ENCODE measurements at places on chromosomes 6 and 20. TPM values are rescaled to one million over a fixed set of nuclear protein-coding genes. Genes with fewer than 3 reads are reported as not detected.

DNA sequence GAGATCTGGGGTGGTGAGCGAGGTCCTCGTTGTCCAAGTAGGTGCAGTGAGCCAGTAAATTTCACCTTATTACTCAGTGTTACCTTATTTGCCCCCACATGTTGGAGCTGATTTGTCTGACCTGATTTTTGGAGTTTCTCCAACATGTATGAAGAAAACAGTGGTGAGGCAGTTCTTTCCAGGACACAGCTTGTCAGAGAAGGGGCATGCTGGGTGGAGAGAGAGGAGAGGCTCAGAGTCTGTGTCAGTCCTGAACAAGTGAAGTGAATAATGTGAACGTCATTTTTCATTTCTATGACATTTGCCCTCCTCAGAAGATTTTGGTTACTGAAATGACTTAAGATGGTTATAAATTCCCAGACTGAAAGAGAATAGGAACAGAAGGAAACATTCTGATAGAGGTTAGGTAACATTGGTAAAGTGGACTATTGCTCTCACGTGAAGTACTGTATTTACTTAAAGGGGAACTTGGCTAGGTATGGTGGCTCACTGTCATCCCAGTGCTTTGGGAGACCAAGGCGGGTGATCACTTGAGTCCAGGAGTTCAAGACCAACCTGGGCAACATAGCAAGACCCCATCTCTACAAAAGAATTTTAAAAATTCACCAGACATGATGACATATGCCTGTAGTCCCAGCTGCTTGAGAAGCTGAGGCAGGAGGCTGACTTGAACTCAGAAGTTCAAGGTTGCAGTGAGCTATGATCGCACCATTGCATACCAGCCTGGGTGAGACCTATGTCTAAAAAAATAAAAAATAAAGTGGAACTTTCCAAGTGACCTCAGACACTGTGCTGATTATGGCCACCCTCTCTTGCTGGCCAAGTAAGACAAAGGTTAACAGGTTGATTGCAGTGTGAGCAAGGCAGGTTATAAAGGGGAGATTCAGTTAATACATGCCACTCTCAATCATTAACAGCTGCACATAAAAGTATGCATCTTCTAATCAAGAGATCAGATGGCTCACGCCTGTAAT lies 184.3 kb downstream of the EDN1 start:
- no peak for DNase-seq

GRCh38 chr20:16580620-16581019 lies 7.4 kb upstream of the KIF16B start:
- DNase-seq: no peak

- DNase-seq: no peak
Measured at GRCh38 chr20:1897965-1898464, 2.8 kb downstream of the SIRPA start.

The ALDH5A1 gene
- total RNA-seq: 3.6 TPM

Data from activated CD4-positive, alpha-beta T cell treated with anti-CD3 and anti-CD28 coated beads, Interleukin-2, amount 10 ng/mL, durations not matched to agents 7 days and 5 days (primary cell).